ENCODE measurements at places on chromosomes 3 and 15. TPM values are rescaled to one million over a fixed set of nuclear protein-coding genes. Genes with fewer than 3 reads are reported as not detected.

DNA sequence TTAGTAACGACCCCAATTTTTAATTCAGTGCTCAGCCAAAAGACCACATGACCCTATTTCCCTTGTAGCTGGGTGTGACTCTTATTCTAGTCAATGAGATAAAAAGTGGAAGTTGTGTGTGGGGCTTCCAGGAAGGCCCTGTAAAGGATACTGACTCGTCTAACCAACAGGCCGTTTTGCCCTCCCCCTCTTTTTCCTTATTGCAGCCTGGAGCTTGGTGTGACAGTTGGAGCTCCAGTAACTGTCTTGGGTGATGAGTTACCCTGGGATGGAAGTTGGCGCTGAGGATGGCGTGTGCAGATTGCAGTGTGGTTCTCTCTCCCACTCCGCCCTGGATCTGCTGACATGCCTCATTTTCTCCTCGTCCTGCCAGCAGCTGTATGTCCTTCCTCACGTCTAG lies 209.3 kb upstream of the PROK2 start:
- no peak overlapping the region for H3K4me3 ChIP-seq
- peaks cover 7% of the 10 kb centered on the region for H3K27me3 ChIP-seq
- peaks cover 1% of the 10 kb centered on the region for H3K36me3 ChIP-seq
- no peak overlapping the region for H3K27ac ChIP-seq

DNA sequence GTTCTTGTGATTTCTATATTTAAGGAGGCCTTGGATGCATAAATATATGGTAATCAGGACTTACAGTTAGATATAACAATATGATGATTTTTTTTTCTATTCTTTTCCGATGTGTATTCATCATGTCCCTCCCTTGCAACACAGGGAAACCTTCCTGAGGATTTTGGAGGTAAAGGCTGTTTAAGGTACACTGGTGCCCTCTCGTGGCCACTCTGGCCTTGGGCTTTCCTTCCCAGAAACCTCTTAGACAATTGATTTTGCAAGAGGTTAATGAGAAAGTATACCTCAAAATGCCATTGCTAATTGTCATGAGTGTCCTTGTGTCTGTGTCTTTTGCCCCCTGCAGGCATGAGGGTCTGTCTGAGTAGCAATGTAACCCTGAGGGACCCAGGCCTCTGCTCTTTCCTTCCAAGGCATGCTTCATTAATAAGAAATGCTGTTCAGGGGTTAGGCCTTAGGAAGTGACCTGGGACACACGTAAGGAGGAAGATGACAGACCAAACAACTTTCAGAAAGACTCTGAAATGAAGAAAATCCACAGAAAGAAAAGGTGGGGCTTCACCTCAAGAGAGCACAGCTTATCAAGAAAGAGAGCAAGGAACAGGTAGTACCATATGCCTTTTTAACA lies 70.3 kb upstream of the PPP2R3A start:
- no peaks in the 10 kb centered on the region for H3K36me3 ChIP-seq
- peak; percentile 69 for DNase-seq
- no peak overlapping the region for H3K27ac ChIP-seq
- H3K4me3 ChIP-seq: no peak overlapping the region

DNA sequence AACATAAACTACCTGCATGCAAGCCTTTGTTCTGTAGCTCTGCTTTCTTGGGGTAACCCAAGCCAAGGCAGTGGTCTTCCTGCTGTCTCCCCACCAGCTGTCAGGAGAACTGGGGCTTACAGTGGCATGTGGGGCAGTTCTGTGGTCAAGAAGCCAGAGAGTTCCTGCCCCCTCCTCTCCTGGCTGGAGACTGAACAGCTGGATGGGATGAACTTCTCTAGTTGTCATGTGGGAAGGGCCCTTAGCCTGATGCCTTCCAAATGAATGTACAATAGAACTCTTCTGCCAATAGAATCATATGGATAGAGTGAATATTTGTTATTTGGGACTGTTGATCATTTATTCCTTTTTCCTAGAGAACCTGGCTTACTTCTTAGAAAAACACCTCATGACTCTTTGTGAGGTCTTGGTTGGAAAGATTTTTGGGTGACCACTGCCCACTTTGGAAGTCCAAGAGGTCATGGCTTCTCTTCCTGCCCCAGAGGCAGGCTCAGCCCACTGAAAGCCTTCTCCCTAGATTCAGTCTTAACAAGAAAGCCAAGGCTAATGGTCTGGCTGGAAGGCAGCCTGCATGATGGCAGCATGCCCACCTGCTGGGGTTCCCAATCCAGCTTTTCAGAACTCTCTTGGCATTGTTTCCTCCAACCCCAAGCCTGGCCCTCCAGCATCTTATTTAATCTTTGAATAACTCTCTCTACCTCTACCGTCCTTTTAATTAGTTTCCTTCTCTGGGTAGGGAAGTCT lies 462.9 kb upstream of the PROK2 start:
- no peak for DNase-seq
- H3K36me3 ChIP-seq: no peaks in the 10 kb centered on the region
- no peaks in the 10 kb centered on the region for H3K4me1 ChIP-seq
- H3K4me3 ChIP-seq: no peak overlapping the region

- H3K4me1 ChIP-seq: no peaks in the 10 kb centered on the region
- no peaks in the 10 kb centered on the region for H3K36me3 ChIP-seq
- H3K27me3 ChIP-seq: no peaks in the 10 kb centered on the region
Observed at GRCh38 chr3:1446531-1446930, 353.7 kb downstream of the CNTN6 start.

GRCh38 chr3:98567666-98568270 lies 25.6 kb downstream of the CPOX start:
- no peak overlapping the region for H3K27ac ChIP-seq
- no peaks in the 10 kb centered on the region for H3K27me3 ChIP-seq
- no peak for DNase-seq
- H3K4me3 ChIP-seq: no peak overlapping the region
- peaks cover 50% of the 10 kb centered on the region for H3K4me1 ChIP-seq

DNA sequence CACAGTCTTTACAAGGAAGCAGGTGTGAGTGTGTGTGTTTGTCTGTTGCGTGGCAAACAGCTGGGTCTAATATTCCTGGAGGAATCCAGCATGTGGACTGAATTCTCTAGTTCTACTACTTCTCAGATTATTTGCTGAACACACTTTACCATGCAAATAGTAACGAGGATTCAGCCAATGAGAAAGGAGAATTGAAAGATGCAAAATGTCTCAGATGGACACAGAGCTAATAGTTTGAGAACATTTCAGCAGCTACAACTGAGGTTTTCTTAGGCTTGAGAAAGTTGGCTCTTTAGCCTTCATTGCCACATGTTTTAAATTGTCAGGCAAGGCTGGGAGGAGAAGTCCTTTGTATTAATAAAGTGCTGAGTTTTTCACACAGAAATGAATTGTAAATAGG lies 568.0 kb upstream of the MDFIC2 start:
- H3K4me1 ChIP-seq: no peaks in the 10 kb centered on the region
- DNase-seq: no peak
- no peak overlapping the region for H3K4me3 ChIP-seq
- peaks cover 5% of the 10 kb centered on the region for H3K36me3 ChIP-seq
- H3K27me3 ChIP-seq: no peaks in the 10 kb centered on the region

DNA sequence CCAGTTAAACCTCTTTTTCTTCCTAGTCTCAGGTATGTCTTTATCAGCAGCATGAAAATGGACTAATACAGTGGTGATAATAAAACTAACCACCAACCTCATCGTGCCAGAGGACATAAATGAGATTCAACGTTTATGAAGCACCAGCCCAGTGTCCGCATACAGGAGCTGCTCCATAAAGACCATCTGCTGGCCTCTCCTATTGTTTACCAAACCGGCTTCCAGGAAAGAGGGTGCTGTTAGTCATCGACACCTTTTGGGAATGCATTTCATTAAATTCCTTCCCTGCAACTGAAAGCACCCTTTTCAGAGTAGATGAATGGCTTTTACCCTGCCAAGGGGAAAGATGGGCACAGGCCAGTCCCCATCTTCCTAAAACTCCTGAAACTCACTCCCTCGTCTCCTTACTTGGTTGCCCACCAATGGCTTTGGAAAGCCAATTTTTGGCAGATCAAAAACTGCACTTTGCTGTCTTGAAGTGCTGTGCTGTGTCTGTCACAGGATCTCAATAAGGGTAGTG lies 122.1 kb downstream of the AQP9 start:
- no peak overlapping the region for H3K4me3 ChIP-seq
- H3K4me1 ChIP-seq: peaks cover 3% of the 10 kb centered on the region
- H3K36me3 ChIP-seq: no peaks in the 10 kb centered on the region
- DNase-seq: no peak
- no peak overlapping the region for H3K27ac ChIP-seq

DNA sequence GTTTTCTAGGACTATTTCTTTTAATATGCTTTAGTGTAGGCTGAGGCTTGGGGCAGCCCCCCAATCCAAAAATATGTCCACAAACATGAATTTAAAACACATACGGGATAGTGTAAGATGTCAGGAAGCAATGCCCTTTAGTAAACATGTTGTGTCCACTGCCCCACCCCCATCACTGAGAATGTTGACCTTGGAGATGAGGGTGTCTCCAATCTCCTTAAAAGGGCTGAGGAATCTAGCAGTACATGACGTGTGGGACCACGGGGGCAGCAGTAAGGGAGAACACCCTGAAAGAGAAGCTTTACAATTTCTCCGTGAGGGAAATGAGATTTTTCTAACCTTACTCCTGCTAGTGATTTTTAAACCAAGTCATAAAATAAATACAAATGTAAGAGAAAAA lies 84.7 kb downstream of the SQOR start:
- DNase-seq: no peak
- H3K27me3 ChIP-seq: peaks cover 6% of the 10 kb centered on the region
- no peak overlapping the region for H3K4me3 ChIP-seq

SUCLG2 gene
- 85.3 TPM for total RNA-seq

GP9 gene
- total RNA-seq: not detected

TICRR gene
- 21.0 TPM for total RNA-seq

FAM240A gene
- not detected for total RNA-seq

SKOR1 gene
- total RNA-seq: 0.15 TPM

TGFBR2 gene
- 58.1 TPM for total RNA-seq

KATNBL1 gene
- 46.4 TPM for total RNA-seq

TMCC1 gene
- total RNA-seq: 14.3 TPM

Data from activated naive CD4-positive, alpha-beta T cell treated with anti-CD3 and anti-CD28 coated beads for 36 hours (primary cell).